H9 (cell line): ENCODE measurements at places on chromosomes 3 and 15. TPM values are rescaled to one million over a fixed set of nuclear protein-coding genes. Genes with fewer than 3 reads are reported as not detected.

DNA sequence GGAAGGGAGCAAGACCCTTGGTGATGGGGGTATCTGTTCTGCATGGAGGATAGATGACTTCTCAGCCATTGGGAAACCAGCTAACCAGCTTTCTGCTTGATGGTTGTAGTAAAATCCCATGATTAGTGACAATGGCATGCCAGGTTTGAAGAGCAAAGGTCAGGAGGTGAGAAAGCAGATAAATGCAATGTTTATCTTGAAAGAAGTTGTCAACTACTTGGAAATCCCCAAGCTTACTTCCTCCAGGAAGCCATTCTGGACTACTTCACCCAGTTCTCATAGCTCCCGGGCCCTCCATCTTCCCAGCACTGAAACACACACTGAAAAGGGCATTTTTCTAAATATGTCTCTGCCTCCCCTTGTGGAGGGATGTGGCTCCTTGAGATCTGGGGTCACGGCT, 51.3 kb downstream of the SMAD3 start:
- H3K4me1 ChIP-seq: no peaks in the 10 kb centered on the region
- no peak for DNase-seq
- no peaks in the 10 kb centered on the region for H3K27me3 ChIP-seq
- H3K4me3 ChIP-seq: no peak overlapping the region
- no peak overlapping the region for H3K27ac ChIP-seq

Gene CSPG4
- 2.0 and 2.1 TPM in 2 replicates for total RNA-seq

DNA sequence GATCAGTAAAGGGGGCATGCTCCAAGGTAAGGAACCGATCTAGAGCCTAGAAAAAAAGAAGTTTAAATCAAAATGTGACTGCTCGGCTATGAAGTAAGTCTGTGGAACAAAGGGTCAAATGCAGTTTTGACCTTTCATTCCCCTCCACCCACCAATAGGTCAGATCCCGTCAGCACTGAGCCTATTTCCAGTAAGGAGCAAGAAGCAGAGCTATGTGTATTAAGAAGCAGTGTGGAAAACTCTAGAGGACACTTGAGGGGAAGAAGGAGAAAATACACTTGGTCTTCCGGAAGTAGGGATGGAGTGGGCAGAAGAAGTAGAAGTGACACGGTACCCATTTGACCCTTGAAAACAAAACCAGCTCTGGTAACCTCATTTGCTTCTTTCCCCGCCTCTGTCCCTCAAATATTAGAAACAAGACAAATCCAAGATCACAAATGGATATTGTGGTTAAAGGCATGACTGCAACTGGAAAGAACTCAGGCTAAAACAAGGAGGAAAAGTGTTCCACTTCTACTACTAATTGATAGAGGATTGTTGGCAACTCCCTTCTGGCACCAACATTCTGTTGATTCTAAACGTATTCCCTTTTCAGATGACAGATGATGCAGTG, 888.3 kb upstream of the NR2F2 start:
- no peak overlapping the region for H3K27ac ChIP-seq
- no peaks in the 10 kb centered on the region for H3K4me1 ChIP-seq
- no peak overlapping the region for H3K4me3 ChIP-seq
- no peaks in the 10 kb centered on the region for H3K27me3 ChIP-seq

- H3K27me3 ChIP-seq: no peaks in the 10 kb centered on the region
- no peaks in the 10 kb centered on the region for H3K36me3 ChIP-seq
- no peak overlapping the region for H3K27ac ChIP-seq
Observed at GRCh38 chr3:143486611-143487010, 361.7 kb downstream of the SLC9A9 start.

Gene PEX5L
- total RNA-seq: 0.85 and 1.4 TPM in 2 replicates

DNA sequence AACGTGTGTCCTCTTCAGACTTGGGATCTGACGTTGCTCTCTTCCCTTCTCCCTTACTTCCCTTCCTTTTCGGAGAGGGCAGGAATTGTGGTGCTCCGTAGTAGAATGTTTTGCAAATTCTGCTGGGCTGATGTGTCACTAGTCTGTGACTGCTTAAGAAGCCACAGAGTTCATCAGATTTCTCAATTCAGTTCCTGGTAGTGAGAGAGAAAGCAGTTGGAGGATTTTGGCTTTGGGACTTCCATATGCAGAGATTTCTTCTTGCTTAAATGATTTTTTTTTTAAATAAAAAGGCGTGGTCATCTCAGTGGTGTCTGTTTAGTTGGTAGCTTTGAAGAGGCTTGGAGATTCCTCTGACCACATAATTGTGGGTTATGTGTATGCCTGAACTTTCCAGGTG, 10.1 kb downstream of the CEMIP start:
- H3K4me3 ChIP-seq: no peak overlapping the region
- no peak overlapping the region for H3K27ac ChIP-seq
- no peaks in the 10 kb centered on the region; the same call in 1 of the 2 replicates for H3K4me1 ChIP-seq
- no peaks in the 10 kb centered on the region for H3K36me3 ChIP-seq
- H3K27me3 ChIP-seq: no peaks in the 10 kb centered on the region

Gene MASP1
- 1.0 and 1.1 TPM in 2 replicates for total RNA-seq
